ENCODE measurements at places on chromosomes 2 and 18. TPM values are rescaled to one million over a fixed set of nuclear protein-coding genes. Genes with fewer than 3 reads are reported as not detected.

DNA sequence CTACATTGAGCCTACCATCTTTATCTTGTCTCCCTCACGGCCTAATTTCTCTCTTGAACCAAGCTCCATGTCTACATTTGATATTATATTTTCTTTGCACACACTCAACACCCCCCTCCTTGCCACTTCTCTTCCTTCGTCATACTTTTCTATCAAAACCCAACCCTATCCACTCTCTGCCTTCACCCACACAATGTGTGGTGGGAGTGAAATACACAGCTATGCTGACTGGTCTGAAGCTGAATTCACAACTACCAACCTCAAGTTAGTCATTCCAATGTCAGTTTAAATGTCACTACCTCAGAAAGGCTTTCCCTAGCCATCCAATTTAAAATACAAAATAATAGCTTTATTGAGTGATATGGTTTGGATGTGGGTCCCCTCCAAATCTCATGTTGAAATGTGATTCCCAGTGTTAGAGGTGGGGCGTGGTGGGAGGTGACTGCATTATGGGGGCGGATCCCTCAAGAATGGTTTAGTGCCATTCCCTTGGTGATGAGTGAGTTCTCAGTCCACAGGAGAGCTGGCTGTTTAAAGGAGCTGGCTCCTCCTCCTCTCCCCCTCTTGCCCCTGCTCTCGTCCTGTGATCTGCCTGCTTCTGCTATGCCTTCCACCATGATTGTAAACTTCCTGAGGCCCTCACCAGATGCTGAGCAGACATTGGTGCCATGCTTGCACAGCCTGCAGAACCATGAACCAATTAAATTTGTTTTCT, 112.1 kb downstream of the DTNB start:
- DNase-seq = no peak

- DNase-seq = no peak
Observed at GRCh38 chr18:46482831-46483230, 174.2 kb downstream of the LOXHD1 start.

DNA sequence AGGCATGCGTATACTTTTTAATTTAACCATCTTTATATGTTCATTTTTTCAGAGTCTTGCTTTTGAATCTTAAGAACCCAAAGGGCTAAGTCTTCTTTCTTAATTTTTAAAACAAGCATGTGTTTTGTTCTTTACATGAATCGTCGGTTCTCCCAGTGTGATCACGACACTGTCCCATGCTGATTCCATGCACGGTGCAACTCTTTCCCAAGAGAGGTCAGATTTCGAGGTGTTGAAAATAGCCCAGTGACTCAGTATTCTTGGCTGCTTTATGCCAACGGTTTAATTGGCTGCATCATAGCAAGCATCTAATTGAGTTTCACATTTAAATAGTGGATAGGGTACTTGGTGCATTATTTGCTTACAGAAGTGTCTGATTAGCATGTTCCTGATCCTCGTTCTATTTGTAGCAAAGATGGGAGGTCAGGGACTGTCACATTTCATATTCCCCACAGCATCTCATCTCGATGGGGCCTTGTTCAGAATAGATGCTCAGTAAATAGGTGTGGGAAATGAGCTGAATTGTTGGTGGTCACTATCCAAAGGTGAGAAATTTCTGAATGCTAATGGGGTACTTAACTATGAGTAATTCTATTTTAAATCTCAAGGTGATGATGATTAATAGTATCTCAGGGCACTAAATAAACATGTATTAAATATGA, 2.8 kb downstream of the NPAS2 start:
- DNase-seq = no peak

- no peak for DNase-seq
Observed at GRCh38 chr2:134462791-134463698, 209.2 kb downstream of the MGAT5 start.

The CFAP221 gene
- 0.12 TPM for polyA plus RNA-seq

All from SK-N-SH (cell line).